ENCODE measurements at places on chromosomes 2 and 18.

GRCh38 chr18:1392046-1392445 is 487.4 kb downstream of the ADCYAP1 start:
- no peak for DNase-seq

DNA sequence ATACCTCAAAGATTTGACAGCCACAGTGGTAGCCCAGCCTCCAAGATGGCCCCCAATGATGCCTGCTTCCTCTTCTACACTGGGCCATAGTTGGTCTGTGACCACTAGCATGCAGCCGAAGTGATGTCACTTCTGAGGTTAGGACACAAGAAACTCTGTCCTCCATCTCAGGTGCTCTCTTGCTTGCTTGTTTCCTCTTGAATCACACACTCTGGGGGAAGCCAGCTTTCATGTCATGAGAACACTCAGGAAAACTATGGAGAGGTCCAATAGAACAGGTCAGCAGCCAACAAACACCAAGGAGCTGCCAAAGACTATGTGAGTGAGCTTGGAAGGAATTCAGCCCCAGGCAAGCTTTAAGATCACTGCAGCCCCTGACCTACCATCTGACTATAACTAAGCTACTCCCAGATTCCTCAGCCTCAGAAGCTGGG is 3.3 kb upstream of the ADAM17 start:
- DNase-seq = peak; percentile 77

DNA sequence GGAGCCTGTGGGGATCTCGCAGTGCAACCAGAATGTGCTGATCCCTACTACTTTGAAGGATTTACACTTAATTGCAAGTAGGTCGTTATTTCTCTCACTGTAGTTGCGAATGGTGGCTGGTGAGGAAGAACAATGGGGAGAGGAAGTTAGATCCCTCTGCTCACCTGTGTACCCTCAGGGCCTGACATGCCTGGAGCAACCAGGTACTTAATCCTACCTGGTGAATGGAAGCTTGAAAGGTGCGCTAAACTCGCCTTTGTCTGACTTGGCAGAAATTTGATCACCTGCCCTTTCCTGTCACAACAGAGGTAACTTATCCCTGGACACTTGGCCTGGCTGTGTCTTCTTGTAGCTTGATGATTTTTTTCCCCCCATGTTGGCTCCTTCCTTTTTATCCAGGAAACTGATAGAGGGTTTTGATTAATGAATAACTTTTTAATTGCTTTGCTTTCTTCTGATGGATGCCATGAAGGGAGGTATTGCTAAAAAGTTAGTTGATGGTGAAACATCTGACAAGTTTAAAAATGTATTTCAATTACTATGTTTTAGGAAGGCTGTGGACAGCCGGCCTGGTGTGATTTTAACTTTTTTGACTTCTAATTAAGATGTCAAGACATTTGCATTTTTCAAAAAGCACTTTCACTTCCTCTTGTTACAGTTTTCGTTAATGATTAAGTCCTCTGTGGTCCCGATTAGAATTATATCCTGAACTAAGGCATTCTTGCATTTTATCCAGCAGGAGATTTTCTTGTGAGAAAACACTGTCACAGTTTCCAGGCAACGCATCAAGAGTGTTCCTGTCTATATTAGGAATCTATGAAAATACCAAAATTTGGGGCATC is 9.2 kb downstream of the SGPP2 start:
- DNase-seq = no peak

DNA sequence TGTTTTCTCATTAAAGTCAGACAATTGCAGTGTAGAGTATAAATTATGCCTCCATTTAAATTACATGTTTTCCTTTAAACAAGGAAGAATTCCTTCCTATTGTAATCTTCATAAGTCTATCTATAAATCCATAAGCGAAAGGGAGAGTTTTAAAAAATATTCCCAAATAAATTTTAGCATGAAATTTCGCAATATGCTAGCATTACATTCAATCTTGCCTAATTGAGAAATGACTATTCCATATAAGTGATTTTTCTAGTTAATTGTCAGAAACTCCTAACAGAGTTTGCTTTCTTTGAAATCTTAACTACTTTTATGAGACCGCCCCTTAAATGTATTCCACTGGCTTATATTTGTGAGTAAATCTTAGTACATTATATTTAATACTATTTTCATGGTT is 133.1 kb upstream of the CRIM1 start:
- DNase-seq = no peak

- DNase-seq = peak; percentile 20
Measured at GRCh38 chr2:144140891-144141290, 379.0 kb downstream of the ZEB2 start.

GRCh38 chr2:229943171-229943570 is 20.9 kb downstream of the FBXO36 start:
- no peak for DNase-seq

DNA sequence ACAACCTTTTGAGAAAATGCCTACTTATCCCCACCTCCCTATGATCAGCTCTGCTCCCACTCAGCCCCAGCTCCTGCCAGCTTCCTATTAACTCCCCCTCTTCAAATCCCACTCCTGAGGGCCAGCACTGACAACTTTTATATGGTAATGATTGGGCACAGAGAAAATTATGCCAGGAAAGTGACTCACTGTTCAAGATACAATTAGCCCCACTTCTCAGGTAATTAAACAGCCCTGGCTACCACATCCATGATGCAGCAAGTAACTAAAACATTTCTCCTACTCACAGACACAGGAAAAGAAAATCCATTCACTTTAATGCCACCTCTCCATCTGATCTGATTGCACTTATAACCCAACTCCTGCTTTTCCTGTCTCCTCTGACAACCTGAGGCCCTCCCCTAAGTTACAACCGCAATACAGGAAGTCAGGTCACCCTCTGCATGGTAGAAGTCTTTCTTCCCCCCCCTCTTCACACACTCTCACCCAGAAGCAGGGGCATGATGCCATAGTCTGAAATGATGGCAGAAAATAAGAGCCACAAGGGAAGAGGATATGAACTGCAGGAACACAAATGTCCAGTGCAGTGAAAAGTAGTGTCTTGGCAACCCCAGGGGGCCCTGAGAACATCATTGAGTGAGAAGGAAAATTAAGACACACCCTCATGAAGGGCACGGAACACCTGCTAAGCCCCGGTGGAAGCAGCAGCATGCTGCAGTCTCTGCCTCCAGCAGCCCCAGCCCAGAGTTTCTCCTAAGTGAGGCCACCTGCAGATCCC is 54.4 kb downstream of the STK39 start:
- DNase-seq = peak; percentile 29

DNA sequence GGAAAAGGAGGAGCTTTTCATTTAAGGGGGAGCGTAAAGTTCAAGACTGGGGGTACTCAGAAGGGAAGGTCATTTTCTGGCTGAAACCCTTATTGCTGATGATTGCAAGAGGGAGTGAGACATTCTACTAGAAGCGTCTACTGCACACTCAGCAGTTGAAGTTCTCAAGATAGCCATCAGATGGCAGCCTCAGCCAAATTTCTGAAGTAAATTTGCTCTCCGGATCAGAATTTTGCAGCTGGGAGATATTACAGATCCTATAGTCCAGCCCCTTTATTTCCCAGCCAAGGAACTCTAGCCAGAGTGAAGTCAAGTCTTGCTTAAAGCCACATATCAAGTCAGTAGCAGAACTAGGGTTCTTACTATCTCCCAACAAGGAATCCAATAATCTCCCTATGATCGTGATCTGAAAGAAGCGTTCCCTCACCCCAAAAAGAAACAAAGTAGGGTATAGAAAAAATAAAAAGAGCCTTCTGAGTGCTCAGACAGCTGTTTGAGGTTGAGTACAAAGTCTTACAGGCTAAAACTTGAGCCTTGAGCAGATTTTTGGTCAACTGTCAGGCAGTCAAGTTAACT is 24.0 kb downstream of the RAX start:
- peak; percentile 79 for DNase-seq

GRCh38 chr2:67006373-67006960 is 390.7 kb upstream of the ETAA1 start:
- DNase-seq = no peak

DNA sequence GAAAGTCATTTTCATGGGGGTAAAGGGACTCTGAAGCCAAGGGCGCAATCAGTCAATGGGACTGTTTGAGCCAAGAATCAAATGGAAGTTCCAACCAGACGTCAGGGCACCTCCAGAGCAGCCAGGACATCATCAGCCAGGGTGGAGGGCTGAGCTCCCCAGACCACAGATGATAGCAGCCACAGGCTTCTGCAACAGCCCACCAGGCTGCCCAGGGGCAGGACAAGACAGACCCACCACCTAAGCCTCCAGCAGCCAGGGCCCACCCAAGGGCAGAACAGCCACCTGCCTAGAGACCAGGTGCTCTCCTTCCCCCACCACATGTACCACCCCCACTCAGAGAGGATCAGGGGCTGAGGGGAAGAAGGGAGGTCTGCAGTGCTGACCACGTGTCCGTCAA is 53.8 kb upstream of the SLC66A3 start:
- no peak for DNase-seq

DNA sequence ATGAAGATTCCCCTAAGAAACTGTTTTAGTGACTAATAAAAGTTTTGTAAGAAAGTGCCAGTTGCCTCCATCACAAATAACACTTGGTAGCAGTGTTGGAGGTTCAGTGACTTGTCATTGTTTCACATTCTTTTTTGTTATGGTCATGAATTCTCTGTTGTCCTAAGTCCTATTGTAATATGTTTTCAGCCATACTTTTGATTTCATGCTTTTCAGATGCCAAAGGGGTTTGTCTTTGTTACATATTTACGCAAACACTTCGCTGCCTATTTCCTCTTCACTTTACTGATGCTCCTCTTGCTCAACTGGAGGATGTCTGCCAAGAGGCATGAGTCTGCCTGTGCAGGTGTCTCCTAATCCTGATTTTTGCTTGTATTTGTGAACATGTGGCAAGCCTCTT is 66.6 kb downstream of the PHLPP1 start:
- DNase-seq = peak; percentile 91

GRCh38 chr2:60499651-60500265 is 53.7 kb downstream of the BCL11A start:
- no peak for DNase-seq

DNA sequence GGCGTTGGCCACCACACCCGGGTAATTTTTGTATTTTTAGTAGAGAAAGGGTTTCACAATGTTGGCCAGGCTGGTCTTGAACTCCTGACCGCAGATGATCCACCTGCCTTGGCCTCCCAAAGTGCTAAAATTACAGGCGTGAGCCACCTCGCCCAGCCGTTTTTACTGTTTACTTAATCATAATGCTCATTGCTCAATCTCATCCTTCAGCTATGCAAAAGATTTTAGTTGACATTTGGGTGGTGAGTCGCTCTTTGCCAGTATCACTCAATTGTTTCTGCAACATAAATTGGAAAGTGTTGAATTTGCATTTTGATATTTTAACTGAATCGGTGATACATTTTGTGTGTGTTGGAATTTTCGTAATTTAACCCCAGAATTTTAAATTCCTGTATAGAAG is 7.8 kb upstream of the ZNF532 start:
- peak; percentile 81 for DNase-seq

Data from fibroblast of skin of right biceps (primary cell).